Activated gamma-delta T cell treated with Interleukin-2 at 50 U/mL for 16 hours (primary cell): ENCODE measurements at places on chromosomes 1 and 21.

- no peak for DNase-seq
These were observed 1.8 kb downstream of the TAS1R3 start for GRCh38 chr1:1332774-1333480.

- no peak for DNase-seq
These were observed 198.2 kb upstream of the APP start for GRCh38 chr21:26368591-26369320.

GRCh38 chr1:227952374-227953021, 4.8 kb upstream of the WNT9A start:
- no peak for DNase-seq

DNA sequence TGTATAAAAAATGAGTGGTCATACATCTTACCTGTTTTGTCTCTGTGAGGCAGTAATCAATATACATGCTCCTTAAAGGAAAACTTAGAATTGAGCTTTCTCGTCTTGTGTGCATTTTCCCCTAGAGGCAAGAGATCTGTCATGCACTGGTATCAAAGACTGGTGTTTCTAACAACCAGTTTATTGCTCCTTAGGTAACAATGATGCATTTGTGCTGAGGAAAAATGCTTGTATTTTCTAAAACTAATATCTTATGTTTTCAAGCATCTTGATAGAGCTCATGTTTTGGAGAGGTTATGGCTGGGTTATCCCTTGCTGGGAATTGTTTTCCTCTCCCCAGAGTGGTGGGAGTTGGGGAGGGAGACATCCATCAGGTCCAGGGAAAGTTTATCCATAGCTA, 23.9 kb upstream of the CCDC190 start:
- DNase-seq = no peak

GRCh38 chr1:228853191-228853590, 117.9 kb downstream of the RHOU start:
- no peak for DNase-seq

DNA sequence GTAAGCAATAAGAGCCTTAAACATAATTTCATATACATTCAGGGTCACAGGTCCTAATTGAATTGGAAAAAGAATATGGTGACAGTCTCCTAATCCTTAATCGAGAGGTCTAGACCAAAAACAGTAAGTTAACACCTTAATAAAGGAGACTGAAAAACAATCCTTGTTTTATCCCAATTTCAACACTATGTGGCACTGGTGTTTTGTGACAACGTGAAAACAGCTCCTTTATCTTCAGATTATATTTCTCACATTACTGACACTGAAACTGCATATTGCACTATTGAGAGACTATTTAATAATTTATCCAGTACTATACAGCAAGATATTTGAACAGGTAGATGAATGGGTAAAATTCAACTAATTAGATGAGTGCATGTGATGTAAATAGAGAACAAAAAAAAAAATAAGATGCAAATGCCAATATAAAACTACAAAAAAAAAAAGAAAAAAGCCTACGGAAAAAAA, 34.1 kb downstream of the TP53BP2 start:
- DNase-seq = no peak

GRCh38 chr1:26318338-26319064, 743 bp downstream of the CD52 start:
- DNase-seq = no peak

DNA sequence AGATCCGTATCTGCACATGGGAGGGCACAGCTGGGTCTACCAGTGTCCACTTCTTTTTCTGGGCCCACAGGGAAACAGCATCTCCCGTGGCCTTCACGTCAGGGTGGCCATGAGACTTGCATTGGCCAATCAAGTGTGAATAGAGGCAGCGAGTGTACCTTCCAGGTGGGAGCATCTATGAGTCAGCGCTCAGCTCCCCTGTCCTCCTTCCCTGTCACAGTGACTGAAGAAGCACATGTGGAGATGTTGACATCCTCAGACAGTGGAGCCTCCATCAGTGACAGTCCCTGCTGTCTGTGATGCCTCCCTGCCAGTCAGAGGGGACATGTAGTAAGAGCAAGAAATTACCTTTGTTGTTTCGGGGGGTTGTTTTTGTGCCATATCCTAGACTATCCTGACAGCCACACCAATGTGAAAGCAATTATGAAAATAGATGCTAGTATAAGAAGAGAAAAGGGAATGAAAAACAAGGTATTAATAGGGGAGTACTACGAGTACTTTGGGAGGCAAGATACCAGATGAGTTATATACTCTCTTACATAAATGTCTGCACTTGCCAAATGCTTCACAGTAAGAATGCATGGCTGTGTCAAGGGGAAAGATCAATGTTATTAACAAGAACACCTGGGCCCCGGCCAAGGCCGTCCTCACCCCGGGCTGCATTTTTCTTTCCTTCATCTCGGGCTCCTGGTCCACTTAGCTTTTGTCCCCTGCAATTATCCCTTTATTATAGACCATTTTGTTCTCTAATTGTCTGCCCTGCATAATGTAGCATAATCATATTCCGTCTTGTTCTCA, 86.0 kb downstream of the MATN1 start:
- DNase-seq = no peak

DNA sequence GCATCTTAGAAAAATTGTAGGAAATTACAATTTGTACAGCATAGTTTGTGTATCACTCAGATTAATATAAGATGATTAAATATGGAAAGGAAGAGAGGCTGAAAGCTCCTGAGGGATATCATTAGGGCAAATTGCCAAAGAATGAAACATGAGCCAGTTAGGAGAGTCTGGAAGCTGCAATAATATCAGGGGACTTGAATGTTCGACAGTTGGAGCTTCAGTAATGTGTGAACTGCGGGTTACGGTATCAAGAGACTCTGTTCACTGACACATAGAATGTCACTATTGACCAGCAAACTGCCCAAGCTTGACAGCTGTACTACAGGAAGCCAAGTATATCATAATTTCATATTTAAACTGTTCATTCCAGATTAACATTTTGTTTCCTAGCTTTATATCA, 157.2 kb downstream of the DENND1B start:
- no peak for DNase-seq

DNA sequence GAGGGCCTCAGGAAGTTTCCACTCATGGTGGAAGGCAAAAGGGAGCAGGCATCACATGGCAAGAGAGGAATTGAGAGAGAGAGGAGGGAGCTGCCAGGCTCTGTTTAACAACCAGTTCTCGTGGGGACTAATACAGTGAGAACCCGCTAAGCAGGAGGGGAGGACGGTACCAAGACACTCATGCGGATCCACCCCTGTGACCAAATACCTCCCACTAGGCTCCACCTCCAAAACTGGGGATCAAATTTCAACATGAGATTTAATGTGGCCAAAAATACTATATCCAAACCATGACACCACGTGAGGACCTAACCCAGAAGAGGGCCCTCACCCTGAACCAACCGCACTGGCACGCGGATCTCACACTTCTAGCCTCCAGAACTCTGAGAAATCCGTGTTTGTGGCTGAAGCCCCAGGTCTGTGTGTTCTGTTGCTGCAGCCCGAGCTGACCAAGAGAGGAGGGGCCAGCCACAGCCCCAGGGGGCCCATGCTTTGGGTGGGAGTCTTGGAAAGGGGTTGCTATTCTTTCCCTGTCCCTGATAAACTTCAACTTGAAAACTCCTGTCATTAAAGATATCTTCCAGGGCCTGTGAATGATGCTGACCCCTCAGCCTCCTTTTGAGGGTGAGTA, 32.0 kb downstream of the TRIM67 start:
- no peak for DNase-seq

- DNase-seq = no peak
These were observed 41.1 kb downstream of the ERO1B start for GRCh38 chr1:236240675-236241074.

DNA sequence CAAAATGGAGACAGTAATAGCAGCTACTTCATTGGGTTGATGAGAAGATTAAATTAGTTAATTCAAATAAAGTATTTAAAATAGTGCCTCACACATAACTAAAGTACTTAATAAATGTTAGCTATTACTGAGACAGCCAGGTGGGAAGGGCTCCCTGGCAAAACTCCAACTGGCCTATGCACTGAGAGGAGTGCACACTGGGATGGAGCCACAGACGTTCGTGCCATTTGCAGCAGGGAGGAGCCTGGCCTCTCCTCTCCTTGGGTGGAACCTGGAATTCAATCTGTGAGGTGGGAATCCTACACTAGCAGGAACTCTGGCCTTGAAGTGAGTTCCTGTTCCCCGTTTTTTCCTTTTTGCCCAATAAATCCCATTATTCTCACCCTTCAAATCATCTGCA, 28.1 kb downstream of the SLC5A9 start:
- no peak for DNase-seq

- DNase-seq = no peak
These were observed 131.1 kb downstream of the TNR start for GRCh38 chr1:175612286-175612685.

DNA sequence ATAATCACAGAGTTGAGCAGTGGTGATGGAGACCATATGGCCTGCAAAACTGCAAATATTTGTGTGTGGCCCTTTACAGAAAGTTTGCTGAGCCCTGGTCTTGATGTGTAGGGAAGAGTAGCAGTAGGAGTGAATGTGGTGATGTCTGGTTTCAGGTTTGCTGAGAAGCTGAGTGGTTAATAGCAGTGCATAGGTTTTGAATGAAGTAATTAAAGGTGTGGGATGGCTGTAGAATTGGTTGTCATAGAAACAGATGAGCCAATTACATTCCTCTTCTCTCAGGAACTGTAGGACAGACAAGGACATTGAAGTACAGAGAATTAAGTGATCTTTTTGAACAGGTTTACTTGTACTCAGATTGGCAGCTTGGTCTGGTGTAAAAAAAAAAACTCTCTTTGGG, 37.4 kb downstream of the PRDM2 start:
- DNase-seq = no peak

GRCh38 chr1:40820251-40820797, 36.7 kb downstream of the KCNQ4 start:
- no peak for DNase-seq

DNA sequence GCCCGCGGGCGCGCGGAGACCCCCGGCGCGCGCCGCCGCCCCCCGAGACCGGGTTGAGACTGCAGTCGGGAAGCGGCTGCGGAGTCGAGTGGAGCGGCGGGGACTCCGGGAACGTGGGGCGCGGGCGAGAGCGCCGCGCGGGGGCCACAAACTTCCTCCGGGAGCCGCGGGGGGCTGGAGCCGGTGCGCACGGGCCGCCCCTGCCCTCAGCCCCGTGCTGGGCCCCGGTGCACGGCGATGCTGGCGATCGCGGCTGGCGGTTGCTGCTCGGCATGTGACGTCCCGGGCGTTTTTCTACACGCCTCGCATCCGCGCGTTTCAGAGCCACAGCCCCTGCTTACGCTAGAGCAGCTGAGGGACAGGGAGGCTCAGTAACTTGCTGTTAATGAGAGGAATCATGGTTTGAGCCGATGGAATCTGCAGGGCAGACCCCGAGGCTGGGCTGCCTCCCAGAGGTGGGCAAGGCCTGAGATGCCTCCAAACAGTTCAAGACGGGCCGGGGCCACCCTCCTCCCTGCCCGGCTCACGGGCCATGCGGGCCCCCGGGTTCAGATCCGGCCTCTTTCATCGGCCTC, 520 bp downstream of the TMEM201 start:
- DNase-seq = peak; percentile 30

DNA sequence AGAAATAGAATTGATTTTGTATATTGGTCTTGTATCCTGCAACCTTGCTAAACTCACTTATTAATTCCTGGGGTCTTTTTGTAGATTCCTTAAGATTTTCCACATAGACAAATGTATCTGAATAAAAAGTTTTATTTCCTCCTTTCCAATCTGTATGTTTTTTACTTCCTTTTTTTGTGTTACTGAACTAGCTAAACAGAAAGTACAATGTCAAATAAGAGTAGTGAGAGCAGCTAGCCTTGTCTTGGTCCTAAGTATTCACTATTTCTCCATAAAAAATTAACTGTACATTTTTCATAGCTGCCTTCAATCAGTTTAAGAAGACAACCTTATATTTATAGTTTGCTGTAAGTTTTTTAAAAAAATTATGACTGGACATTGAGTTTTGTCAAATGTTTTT, 74.9 kb downstream of the FASLG start:
- no peak for DNase-seq

DNA sequence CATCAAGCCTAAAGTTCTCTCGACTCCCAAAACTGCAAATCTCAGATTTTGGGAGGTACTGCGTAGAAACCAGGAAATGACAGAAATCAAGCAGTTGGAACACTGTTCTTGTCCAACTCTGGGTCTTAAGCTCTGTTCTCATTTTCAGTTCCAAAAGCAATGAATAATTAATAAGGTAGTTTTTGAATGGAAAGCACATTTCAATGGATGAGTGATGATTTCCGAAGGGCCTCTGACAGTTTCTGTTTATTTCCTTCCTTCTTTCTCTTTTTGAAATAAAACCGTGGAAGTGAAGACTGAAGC, 20.9 kb upstream of the TARBP1 start:
- DNase-seq = no peak

DNA sequence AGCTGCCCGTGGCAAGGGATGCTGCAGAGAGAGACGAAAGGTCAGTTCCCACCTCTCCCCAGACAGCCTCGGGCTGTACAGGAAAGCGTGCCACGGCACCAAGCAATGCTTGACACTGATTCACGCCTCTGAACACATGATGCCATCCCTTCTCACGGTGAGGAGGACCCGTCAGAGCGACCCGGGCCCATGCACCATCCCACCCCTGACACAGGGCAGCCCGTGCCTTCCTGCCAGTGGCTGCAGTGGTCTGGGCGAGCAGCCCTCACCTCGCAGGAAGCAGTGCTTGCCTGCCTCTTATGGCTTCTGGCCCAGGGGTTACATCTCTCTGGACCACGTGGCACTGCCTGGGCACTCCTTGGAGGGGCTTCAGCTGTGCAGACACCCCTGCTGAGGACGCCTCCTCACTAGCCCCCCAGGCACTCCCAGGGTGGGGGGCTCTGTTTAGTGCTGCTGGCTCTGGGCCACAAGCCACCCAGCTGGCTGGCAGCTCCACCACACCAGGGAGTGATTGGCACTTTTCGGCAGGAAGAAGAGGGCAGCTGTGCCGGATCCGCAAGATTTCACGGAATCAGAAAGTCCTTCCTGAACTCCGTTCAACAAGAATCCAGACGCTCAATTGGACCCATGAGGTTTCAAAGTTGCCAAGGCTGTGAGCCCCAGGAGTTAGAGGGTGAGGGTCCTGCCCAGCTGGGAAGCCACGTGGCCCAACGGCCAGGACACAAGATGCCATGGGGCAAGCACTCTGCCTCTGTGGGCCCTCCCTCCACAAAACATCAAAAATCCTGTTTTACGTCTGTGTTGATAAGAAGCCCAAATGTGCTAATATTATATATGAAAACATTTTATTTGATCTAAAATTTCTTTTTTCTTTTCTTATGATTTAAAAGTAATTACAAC, 34.8 kb upstream of the SLC19A1 start:
- DNase-seq = no peak

DNA sequence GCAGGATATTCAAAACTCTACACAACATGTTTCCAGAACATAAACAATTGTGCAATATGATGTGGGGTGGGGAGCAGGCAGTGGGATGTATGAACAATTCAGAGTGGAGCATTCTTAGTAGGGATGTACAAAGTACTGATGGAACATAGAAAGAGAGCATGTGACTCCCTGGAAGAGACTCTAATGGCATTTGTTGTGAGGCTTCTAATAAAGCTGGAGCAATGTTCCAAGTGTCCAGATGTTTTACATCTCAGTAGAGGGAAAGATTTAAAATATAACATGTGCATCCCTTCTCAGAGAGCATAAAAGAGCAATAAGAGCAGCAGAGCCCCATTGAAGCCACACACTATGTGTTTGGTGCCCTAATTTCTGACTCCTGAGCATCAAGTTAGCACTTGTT, 116.5 kb downstream of the BRINP2 start:
- no peak for DNase-seq
